ENCODE measurements at places on chromosomes 5 and 9.

- no peak for DNase-seq
Measured at GRCh38 chr5:69528035-69528434, 32.0 kb upstream of the GTF2H2C start.

- no peak for DNase-seq
Measured at GRCh38 chr5:1034421-1034905, 25.9 kb downstream of the NKD2 start.

DNA sequence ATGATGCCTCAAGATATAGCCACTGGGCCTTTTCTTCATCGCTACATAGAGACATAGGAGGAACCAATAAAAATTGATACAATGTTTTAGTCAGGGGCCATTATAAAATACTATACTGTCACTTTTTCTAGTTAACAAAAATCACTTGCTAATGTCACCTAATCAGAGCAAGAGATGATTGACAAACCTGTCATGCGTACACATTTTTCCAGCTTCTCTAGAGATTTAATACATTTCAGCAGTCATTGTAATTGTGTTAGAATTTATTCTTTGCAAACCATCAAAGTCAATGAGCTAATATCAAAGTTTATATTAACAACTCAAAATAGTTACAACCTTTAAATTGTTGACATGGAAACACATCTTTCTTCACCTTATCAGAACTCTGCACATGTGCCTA lies 513.6 kb upstream of the SEMA6A start:
- DNase-seq = no peak

DNA sequence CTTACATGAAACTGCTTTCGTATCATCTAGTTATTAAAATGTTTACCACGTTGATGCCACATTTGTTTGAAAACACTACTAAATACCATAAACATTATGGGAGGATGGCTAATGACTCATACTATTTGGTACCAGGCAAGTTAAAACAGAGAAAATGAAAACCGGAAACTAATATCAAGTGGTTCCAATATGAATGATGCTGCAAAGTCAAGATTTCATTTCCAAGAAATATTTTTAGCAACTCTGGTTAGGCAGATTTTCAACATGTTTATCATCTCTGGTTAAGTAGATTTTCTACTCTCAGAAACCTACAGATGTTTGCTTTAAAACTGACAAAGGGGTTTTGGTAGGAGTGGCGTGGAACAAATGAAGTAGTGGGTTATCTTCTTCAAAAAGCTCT lies 4.9 kb upstream of the F2R start:
- no peak for DNase-seq

DNA sequence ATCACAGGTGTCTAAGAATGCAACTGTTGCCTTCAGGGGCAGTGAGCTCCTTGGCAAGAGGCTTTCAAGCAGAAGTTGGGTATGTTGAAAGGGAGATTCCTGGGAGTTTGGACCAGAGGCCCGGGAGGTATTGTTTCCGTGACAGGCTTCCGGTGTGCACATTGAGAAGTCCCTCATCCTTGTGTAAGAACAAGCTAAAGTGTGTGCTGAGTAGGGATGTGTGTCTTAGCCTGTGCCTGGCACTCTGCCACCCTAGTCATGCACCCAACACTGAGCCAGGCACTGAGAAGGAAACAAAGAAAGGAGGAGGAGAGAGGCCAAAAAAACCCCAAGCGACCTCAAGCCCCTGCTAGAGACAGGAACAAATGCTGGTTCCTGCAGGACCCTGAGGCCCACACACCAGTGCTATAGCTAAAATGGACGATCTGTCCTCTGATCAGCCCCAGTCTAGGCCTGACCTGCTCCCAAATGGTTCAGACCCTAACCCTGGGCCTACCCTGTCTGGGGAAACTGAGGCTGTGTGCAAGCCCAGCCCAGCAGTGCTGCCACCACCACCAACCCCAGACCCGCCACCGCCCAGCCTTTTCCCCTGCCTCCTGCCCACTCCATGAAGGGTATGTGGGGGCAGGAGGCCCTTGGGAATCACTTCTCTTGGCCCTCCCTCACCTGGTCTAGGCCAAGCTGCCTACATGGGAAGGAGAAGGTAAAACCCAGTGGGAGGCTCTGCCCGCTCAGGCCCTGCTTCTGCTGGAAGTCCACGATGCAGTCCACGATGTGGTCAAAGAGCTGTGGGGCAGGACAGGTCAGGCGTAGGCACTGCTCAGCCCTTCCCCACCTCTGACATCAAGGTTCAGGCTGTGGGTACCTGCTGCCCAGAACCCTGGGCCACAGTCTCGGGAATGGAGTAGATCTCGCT lies 12.6 kb downstream of the HK3 start:
- DNase-seq = no peak

DNA sequence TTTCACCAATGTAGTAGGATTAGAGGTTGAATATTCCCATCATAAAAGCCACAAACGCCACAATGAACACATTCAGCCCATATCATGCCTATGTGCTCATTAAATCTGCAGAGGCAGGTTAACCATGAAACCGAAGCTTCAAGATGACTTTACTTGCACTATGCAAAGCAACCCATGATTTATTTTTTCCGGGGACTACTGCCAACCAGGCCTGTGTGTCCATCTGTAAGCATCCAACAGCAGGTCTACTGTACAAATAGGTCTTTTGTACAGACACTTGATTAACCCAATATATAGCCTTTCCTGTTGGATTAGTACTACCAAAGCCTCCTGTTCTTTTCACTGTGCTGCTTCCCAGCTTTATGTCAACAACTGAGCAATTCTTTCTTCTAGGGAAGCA lies 104.9 kb upstream of the CDH10 start:
- no peak for DNase-seq

GRCh38 chr5:151911011-151911410 lies 13.6 kb downstream of the GLRA1 start:
- DNase-seq = no peak

- no peak for DNase-seq
Measured at GRCh38 chr5:136246632-136247031, 53.7 kb upstream of the SMIM32 start.

DNA sequence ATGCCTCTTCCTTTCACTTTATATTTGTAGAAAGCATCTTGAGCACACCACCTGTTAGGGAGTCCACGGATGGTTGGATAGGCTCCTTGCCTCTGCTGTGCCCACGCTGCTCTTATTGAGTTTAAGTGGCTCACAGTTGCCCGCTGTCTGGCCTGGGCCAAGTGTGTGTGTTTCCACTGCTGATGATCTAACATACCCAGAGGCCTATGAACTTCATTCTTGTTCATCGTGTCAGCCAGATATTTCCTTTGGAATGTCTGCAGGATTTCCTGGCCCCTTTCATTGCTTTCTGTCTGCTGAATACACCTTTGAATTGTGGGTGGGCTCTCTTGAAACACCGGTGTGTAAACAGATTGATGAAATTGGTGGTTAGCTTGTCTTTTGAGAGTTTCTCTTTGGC lies 46.6 kb downstream of the MVB12B start:
- no peak for DNase-seq

GRCh38 chr5:142069606-142070399 lies 38.8 kb upstream of the NDFIP1 start:
- no peak for DNase-seq

- DNase-seq = no peak
Measured at GRCh38 chr9:112925058-112925641, 34.5 kb upstream of the SLC46A2 start.

GRCh38 chr9:86732514-86733171 lies 214.7 kb downstream of the GAS1 start:
- DNase-seq = no peak

DNA sequence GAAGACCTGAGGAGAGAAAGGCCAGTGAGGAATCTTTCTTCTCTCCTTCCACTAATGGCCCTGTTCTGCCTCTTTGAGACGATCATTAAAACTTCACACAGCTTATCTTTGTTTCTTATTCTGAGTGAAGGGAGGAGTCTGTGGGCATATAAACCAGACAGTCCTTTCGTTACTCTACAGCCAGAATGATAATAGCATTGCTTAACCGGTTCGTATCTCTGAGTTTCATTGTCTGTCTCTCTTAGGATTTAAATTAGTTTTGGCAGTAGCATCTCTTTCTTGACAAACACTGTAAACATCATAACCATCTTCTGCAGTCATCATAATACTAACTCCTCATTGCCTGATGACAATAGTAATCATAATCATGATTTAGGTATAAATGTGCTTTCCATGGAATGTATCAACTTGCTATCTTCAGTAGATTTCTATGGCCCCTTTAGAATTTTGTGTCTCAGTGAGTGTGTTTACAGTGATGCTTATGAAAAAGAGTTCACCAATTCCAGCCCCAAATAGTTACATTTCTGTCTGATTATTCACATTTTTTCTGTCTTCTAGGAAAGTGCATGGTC lies 618.8 kb upstream of the KLF4 start:
- DNase-seq = no peak

- no peak for DNase-seq
Measured at GRCh38 chr9:4501147-4501507, 10.9 kb downstream of the SLC1A1 start.

- no peak for DNase-seq
Measured at GRCh38 chr9:130782886-130783530, 52.0 kb upstream of the ABL1 start.

DNA sequence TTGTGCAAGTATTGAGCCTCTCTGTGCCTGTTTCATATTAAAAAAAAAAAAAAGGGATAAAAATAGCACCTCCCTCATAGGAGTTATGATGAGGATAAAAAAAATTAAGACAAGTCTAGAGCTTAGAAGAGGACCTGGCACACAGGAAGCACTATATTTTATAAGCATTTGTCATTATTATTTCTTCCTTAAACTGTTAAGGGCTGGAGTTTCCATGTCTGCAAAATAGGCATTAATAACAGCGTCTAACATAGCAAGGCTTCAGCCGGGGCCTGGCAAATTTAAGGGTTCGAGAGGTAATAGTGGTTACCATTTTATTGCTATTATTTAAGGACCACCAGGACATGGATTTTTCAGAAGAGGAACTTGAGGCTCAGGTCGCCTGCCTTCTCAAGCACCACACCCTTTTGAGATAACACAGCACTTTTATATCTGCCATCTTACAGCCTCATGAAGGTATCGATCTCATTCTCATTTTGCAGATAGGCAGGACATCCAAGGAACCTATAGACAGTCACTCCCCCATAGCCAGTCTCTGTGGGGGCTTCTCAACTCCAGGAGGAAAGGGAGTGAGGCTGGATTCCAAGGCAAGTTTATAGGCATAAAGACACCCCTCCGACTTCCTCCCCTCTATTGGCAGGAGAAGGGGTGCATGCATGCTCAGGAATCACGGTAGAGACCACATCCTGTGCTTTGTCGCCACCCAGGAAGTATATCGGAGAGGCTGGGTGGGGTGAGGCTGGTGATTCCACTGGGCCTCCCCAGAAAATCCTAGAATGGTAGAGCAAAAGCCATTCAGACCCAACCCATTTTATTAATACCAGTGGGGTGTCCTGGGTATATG lies 2.4 kb downstream of the ANXA6 start:
- no peak for DNase-seq

DNA sequence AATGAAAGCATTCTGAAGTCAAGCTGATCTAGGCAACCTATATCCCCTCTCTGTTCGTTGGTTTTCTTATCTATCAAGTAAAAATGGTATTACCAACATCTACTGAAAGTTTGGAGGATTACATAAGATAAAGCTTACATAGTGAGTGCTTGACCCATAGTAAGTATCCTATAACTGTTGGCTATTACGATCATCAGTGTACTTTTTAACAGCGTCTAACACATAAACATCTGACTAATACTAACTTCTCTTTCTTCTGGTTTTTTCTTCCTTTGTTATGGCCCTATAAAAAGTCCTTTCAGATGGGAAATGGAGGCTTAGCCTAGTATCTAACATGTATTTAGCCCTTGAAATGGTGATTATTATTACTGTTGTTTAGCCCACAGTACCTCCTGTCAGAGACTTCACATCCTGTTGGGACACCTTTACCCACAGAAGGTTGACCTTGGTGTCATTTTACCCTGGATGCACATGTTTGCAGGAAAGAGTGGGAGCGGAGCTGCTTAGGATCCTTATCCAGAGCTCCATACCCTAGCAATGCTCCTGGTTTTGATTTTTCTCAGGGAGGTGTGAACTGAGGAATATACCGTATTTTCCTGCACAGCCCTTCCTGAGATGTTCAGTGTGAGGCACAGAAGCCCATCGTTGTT lies 6.0 kb downstream of the INSYN2B start:
- DNase-seq = no peak

DNA sequence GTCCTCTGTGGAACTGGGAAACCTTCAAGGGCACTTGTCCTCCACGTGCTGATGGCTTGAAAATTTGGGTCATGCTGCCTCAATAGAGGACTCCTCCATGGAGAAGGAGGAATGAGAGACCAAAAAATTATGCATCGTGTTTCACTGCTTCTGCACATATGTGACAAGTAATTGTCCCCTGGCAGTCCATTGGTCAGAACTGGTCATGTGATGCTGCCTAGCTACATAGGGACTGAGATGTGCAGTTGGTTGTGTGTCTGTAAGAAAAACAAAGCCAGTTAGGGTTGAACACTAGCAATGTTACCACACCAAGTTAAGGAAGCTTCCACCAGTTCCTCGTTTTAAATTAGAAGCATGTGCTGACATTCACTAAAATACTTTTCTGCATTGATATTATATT lies 201.9 kb upstream of the ANKH start:
- no peak for DNase-seq

DNA sequence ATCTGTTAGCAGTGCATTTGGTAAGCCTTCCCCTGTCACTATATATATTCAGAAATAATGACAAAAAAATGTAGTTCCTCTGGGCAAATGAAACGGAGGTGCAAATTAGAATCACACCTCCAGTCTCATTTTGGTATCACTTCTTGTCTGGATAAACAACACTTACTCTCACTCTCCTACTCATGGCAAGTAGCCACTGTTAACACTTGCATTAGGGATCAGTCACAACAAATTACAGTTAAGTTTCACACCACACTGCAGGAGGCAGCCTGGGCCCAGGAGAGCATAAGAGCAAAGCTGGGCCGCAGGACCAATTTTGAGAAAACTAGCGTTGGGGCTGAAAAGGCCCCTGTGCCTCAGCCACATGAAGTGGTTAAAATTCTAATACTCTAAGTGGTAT lies 161.0 kb downstream of the ELAVL2 start:
- no peak for DNase-seq

DNA sequence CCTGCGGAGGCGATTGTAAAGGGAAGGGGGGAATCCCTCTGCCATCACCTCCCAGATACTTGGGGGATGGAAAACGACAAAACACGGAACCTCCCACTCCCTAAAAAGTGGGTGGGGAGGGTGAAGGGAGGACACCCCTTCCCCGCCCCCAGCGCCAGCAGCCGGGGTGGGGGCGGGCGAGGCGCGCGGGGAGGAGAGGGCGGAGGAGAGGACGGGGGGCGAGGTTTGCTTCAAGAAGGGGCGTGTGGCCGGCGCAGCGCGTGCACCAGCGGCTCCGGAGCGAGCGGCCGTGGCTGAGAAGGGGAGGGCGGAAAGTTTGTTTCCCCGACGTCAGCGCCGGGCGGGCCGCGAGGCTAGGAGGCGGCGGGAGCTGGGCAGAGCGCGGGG lies at the start of gene PRRX2:
Gene PRRX2 (plus strand): TSS at position 259 of the 387 bp plus-strand sequence. CDS start 221 bp downstream, outside the sequence.
- no peak for DNase-seq
